Smooth muscle cell of trachea (primary cell): ENCODE measurements at places on chromosomes 2 and 18. TPM values are rescaled to one million over a fixed set of nuclear protein-coding genes. Genes with fewer than 3 reads are reported as not detected.

The LMAN1 gene
- total RNA-seq, result 219 and 245 TPM in 2 replicates

The APLF gene
- total RNA-seq, result 3.8 and 5.8 TPM in 2 replicates

The ATG4B gene
- 67.6 and 70.0 TPM in 2 replicates for total RNA-seq

The SKA1 gene
- total RNA-seq, result 1.5 and 15.6 TPM in 2 replicates

The FLACC1 gene
- 1.3 and 2.0 TPM in 2 replicates for total RNA-seq

The M1AP gene
- total RNA-seq, result not detected in 2 replicates

The FAM161A gene
- 1.3 and 2.8 TPM in 2 replicates for total RNA-seq

The CPO gene
- 0.17 TPM in 1 of 2 replicates, not detected in the other for total RNA-seq

The ACTG2 gene
- 2.2 and 4.1 TPM in 2 replicates for total RNA-seq

The VWA3B gene
- total RNA-seq, result 0.17 TPM in 1 of 2 replicates, not detected in the other

The CCDC74B gene
- total RNA-seq, result 4.8 and 9.3 TPM in 2 replicates

The HAAO gene
- total RNA-seq, result 2.3 and 6.3 TPM in 2 replicates

The ANKRD30B gene
- total RNA-seq, result 0.15 and 0.50 TPM in 2 replicates

The SLC4A5 gene
- under 0.01 and 0.44 TPM in 2 replicates for total RNA-seq

The KCNJ3 gene
- not detected in 2 replicates for total RNA-seq

The LOXHD1 gene
- total RNA-seq, result not detected in 2 replicates

The LYPD6 gene
- total RNA-seq, result 0.15 and 0.33 TPM in 2 replicates

The TDRD15 gene
- total RNA-seq, result not detected in 2 replicates

The EN1 gene
- total RNA-seq, result not detected in 2 replicates

The FAM117B gene
- total RNA-seq, result 1.3 and 1.7 TPM in 2 replicates

The AFF3 gene
- 0.66 and 0.87 TPM in 2 replicates for total RNA-seq

The GPR45 gene
- not detected in 2 replicates for total RNA-seq

The ALPI gene
- not detected in 2 replicates for total RNA-seq

The ITGA6 gene
- total RNA-seq, result 17.5 and 56.3 TPM in 2 replicates

The CTNNA2 gene
- under 0.01 TPM in 1 of 2 replicates, not detected in the other for total RNA-seq

The LYPD1 gene
- total RNA-seq, result 0.33 and 0.73 TPM in 2 replicates

The FBXO36 gene
- 2.5 and 4.9 TPM in 2 replicates for total RNA-seq

The DOK6 gene
- 1.5 and 5.6 TPM in 2 replicates for total RNA-seq

The ASXL3 gene
- 0.66 and 3.2 TPM in 2 replicates for total RNA-seq

The PXDN gene
- 144 and 189 TPM in 2 replicates for total RNA-seq

The NEU4 gene
- under 0.01 TPM in 1 of 2 replicates, not detected in the other for total RNA-seq

The DUSP2 gene
- total RNA-seq, result 0.15 and 2.0 TPM in 2 replicates

The ANKRD23 gene
- 1.2 and 1.9 TPM in 2 replicates for total RNA-seq

The CDK15 gene
- total RNA-seq, result 6.7 and 16.0 TPM in 2 replicates

The ANKRD53 gene
- 0.83 and 1.3 TPM in 2 replicates for total RNA-seq

The SNED1 gene
- 52.9 and 124 TPM in 2 replicates for total RNA-seq

The CCDC85A gene
- 0.66 and 0.73 TPM in 2 replicates for total RNA-seq
